Hematopoietic multipotent progenitor cell treated with erythropoietin and hydrocortisone succinate and interleukin-3 and kit ligand, for 15 days (in vitro differentiated cells): ENCODE measurements at places on chromosomes 6 and 20.

- peak; percentile 52 for DNase-seq
Observed at GRCh38 chr6:6891125-6891721, 216.5 kb upstream of the RREB1 start.

- DNase-seq = peak; percentile 43
Observed at GRCh38 chr6:7166410-7167293, 58.9 kb downstream of the RREB1 start.

- no peak for DNase-seq
Observed at GRCh38 chr6:63295553-63296194, 24.1 kb downstream of the LGSN start.

GRCh38 chr6:27839626-27840475, 72.3 kb downstream of the OR2B2 start:
- peak; percentile 68 for DNase-seq

DNA sequence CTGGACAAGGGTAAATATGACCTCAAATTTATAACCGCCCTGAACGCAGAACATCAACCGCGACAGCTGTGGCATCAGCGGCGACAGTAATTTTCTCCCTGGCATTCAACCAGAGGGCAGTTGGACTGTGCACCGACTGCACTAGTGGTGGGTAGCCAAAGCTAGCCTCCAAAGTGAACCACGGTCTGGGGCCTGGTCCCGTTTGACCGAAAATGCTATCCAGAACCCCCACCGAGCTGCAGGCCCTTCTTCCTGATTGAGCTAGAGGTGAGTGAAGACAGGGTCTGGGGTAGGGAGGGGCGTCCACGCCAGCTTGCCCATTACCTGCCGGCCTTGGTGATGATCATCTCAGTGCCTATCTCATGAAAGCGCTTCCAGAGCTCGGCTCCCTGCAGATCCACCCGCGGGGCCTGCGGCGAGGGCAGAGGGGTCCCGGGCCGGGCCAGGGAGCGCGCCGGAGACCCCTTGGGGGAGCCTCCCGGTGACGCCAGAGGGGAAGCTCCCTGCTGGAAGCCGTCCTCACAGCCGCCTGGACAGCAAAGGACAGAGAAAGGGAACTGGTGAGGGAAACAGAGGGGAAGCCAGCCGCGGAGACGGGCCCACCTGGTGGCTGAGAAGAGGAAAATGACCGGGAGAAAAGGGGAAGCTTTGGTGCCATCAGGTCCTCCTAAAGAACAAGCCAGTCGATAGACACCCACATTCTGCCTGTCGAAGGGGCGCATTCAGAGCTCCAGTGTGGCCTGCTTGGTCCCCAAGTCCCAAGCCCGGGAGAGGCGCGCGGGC, 2.0 kb downstream of the TBX18 start:
- DNase-seq = no peak

DNA sequence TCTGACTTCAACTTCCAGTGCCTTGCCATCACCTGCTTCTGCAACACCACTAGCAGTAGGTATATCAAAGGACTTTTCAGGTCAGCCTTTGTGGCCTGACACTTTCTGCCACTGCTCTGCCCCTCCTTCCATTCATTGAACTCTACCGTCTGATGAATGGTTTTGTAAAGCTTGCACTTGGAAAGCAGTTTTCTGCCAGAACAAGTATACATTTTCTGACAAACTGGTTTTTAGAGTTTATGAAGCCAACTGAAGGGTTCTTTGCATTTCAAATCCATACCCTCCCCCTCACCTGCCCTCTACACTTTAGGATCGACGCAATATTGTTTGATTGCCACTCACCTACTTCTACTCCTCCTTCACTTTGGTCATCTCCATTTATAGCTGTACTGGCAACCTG, 603.1 kb downstream of the HACE1 start:
- DNase-seq = no peak

GRCh38 chr20:60016406-60016805, 58.2 kb downstream of the CDH26 start:
- DNase-seq = no peak

DNA sequence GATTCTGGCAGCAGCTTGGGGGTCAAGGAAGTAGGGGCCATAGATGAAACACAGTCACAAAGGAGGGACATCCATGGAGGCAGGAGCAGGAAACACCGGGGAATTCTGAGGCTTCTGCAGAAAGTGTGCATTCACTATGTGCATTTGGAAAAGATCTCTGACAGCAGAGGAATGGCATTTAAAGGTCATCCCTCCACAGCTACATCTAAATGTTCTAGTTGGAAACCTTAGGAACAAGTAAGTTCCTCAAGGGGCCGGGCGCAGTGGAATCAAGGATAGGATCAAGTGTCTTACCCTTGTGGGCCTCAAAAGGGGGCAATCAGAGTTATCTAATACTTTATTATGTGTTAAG, 8.8 kb downstream of the C6orf136 start:
- DNase-seq = no peak

- no peak for DNase-seq
Observed at GRCh38 chr6:25750906-25751305, 3.6 kb upstream of the SLC17A4 start.

DNA sequence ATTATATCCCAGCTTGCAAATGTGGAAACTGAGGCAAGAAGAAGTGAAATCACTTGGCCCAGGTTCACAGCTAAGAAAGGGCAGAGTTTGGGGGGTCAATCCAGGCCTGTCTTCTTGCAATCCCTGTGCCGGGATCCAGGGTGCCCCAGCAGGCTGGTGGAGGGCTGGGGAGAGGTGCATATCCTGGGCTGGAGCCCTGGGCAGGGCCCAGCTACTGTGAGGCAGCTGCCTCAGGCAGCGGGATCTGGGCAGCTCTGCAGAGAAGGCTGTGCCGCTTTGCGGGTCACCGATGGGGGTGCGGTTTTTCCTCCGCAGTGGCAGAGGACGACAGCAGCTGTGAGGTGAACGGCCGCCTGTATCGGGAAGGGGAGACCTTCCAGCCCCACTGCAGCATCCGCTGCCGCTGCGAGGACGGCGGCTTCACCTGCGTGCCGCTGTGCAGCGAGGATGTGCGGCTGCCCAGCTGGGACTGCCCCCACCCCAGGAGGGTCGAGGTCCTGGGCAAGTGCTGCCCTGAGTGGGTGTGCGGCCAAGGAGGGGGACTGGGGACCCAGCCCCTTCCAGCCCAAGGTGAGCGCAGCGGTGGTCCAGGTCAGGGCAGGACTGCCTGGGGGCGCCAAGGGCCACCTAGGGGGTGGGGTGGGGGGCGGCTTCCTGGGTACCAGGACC, 9.4 kb downstream of the CCN5 start:
- no peak for DNase-seq

DNA sequence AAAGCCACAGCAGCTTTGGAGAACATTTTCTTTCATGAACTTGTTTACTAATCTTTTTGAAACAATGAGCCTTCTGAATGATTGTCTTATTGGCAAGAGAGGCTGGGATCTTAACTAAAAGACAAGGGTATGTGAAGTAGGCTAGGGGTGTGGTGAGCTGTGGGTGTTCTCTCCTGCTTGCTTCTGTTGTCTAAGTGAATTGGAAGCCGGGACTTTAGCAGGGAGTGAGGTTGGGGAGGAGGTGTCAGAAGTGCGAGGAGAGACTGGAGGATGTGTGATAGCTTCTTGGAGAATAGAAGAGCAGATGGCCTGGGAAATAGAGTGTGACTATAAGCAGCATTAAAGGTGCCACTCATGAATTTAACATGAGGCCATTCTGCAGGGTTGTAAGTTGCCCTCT, 562.8 kb downstream of the UTRN start:
- no peak for DNase-seq

DNA sequence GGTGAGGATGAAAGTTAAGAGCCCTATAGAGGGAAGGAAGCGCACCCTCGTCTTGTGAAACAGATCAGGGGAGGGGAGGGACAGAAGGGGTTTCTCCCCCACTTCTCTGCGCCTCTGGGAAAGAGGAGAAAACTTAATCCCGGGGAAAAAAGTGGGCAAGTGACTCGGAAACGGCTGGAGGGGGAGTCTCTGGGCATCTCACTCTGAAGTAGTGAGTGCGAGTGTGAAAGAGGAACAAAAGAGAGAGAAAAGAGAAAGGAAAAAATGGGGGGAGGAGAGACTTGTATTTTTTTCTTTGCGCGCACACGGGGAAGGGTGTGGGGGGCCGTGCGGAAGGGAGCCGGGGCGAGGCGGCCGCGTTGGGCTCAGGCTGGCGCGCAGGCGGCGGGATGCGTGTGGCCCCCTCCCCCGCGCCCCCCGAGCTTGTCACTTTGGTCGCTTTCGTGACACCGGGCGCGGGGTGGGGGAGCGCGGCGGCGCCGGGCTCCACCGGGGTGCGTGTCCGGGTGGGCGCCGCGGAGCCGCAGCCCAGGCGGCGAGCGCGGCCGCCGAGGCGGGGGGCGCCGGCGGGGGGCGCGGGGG, 454 bp downstream of the L3MBTL3 start:
- no peak for DNase-seq

GRCh38 chr20:33630507-33630906, 31.6 kb upstream of the C20orf144 start:
- no peak for DNase-seq

DNA sequence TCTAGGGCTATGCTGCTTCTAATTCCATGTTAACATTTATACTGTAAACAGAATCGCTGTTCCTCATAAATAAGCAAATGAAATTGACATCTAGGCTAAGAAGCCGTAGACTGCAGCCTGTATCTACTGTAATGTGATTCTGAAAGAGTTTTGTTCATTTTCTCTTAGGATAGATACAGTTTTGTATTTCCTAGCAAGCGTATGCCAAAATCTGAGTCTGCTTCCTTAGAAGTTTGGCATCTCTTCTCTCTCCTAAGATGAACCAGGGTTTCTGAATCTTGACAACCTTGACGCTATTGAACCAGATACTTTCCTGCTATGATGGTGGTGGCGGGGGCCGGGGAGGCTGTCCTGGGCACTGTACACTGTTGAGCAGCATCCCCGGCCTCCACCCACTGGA, 198.0 kb downstream of the TSHZ2 start:
- no peak for DNase-seq

- no peak for DNase-seq
Observed at GRCh38 chr6:147972448-147972847, 370.2 kb upstream of the SASH1 start.

DNA sequence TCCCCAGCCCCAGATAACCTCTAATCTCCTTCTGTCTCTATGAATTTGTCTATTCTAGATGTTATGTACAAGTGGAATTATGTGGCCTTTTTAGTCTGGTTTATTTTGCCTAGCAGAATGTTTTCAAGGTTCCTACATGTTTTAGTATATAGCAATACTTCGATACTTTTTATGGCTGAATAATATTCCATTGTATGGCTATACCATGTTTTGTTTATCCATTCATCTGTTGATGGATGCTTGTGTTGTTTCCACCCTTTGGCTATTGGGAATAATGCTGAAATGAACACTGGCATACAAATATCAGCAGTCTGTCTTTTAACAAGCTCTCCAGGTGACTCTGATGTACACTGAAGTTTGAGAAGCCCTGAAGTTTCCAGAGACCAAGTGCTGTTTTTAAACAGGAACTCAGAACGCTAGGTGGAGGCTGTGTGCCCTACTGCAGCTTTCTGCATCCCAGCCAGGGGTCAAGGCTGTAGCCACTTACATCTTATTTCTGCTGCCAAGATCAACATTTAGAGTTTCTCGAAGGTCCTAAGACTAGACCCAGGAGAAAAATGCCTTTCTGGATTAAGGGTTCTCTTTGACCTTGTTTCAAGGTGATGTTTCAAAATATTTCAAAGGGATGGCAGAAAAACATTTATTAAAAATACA, 123.0 kb downstream of the SOBP start:
- DNase-seq = no peak

GRCh38 chr6:151679941-151680340, 127.5 kb upstream of the ESR1 start:
- DNase-seq = no peak

DNA sequence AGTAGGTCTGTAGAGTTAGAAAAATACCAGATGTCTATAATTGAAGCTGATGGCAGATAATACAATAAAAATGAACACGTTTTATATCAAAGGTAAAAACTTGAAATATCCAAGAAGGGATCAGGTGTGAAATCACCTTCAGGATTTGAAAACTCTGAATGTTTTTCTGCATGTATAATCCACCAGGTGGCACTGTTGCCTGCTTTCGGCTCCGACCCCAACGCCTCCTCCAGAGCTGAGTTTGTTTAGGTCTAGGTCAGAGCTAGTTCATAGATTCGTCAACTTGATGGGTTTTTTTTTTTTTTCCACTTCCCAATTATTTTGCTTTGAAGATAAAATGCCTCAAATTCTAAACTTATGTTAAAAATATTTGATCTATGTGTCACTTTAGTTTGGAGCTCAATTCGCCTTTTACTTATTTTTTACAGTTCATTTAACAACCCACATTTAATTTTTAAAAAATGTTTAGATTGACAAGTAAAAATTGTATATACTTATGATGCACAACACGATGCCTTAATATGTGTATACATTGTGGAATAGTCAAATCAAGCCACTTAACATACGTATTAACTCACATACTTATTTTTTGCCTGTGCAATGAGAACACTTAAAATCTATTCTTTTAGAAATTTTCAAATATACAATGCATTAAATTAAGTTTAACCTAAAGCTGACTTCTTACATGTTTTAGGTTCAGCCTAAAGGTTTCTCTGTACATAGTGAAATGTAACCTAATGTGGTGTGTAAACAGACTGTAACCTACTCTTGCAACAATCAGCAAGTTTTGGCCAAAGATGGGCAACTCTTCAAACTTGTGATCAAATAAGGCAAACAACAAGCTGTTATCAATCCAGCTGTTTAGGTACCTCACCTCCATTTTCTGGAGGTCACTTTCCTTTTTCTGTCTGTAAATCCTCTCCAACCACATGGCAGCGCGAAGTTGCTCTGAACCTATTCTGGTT, 39.4 kb upstream of the ENPP4 start:
- DNase-seq = peak; percentile 49
